ENCODE measurements at places on chromosomes 13 and 19. TPM values are rescaled to one million over a fixed set of nuclear protein-coding genes. Genes with fewer than 3 reads are reported as not detected.

Gene FBXW9
- 17.3 TPM for total RNA-seq

Gene ZNF541
- 0.04 TPM for total RNA-seq

Gene TMEM259
- 176 TPM for total RNA-seq

Gene GRK1
- not detected for total RNA-seq

Gene MYDGF
- total RNA-seq: 96.7 TPM

Gene C19orf85
- not detected for total RNA-seq

Gene LRRC8E
- total RNA-seq: 5.7 TPM

Gene ONECUT3
- not detected for total RNA-seq

Gene GPR18
- total RNA-seq: not detected

Gene KMT5C
- total RNA-seq: 50.7 TPM

Gene IFNL1
- total RNA-seq: not detected

Gene ZNF534
- 0.29 TPM for total RNA-seq

Gene ATXN8OS
- not detected for total RNA-seq

Gene DOCK9
- 19.2 TPM for total RNA-seq

Gene FRY
- total RNA-seq: 0.09 TPM

Gene CD70
- 0.58 TPM for total RNA-seq

Gene ADGRE3
- not detected for total RNA-seq

Gene SIGLEC5
- total RNA-seq: not detected

Gene WDR87
- total RNA-seq: not detected

Gene CCDC106
- total RNA-seq: 27.5 TPM

Gene ZNF90
- 0.89 TPM for total RNA-seq

Gene ZNF426
- 11.3 TPM for total RNA-seq

Gene KIRREL2
- 0.09 TPM for total RNA-seq

Gene THSD8
- 49.3 TPM for total RNA-seq

Gene TPTE2
- total RNA-seq: not detected

Gene GRIN2D
- total RNA-seq: 24.7 TPM

Gene TMEM59L
- not detected for total RNA-seq

Gene EDDM13
- 3.4 TPM for total RNA-seq

Gene C19orf81
- total RNA-seq: 33.0 TPM

Gene ACTL9
- not detected for total RNA-seq

Gene LIM2
- total RNA-seq: not detected

Gene SAE1
- total RNA-seq: 217 TPM

Gene DNMT1
- 271 TPM for total RNA-seq

Gene B3GNT3
- 0.11 TPM for total RNA-seq

Gene ZNF628
- total RNA-seq: 12.9 TPM

Gene PABPC3
- total RNA-seq: 0.18 TPM

Gene SOHLH2
- total RNA-seq: 12.7 TPM

Gene ZNF536
- total RNA-seq: not detected

Gene LYPD5
- 0.09 TPM for total RNA-seq

Gene SYDE1
- 0.04 TPM for total RNA-seq

Gene CD33
- 36.1 TPM for total RNA-seq

Gene PCSK4
- total RNA-seq: 5.7 TPM

Gene OR2Z1
- total RNA-seq: not detected

Gene KLK4
- not detected for total RNA-seq

Gene SHANK1
- total RNA-seq: 1.8 TPM

Gene CNN1
- 5.8 TPM for total RNA-seq

Gene ZNF526
- total RNA-seq: 17.9 TPM

Gene SNRPA
- 193 TPM for total RNA-seq

Gene ZSCAN4
- total RNA-seq: not detected

Gene FBN3
- 0.04 TPM for total RNA-seq

Gene APOC1
- 308 TPM for total RNA-seq

Gene HIPK4
- 0.09 TPM for total RNA-seq

Gene CEACAM20
- not detected for total RNA-seq

Gene MLNR
- total RNA-seq: not detected

Gene ZNF85
- 1.2 TPM for total RNA-seq

Gene URAD
- total RNA-seq: not detected

Gene ATP4B
- not detected for total RNA-seq

Gene ZNF549
- total RNA-seq: 0.22 TPM

Gene CAB39L
- 1.4 TPM for total RNA-seq

All from K562 (cell line).